Activated CD4-positive, CD25-positive, alpha-beta regulatory T cell (primary cell): ENCODE measurements at places on chromosomes 7 and 10.

DNA sequence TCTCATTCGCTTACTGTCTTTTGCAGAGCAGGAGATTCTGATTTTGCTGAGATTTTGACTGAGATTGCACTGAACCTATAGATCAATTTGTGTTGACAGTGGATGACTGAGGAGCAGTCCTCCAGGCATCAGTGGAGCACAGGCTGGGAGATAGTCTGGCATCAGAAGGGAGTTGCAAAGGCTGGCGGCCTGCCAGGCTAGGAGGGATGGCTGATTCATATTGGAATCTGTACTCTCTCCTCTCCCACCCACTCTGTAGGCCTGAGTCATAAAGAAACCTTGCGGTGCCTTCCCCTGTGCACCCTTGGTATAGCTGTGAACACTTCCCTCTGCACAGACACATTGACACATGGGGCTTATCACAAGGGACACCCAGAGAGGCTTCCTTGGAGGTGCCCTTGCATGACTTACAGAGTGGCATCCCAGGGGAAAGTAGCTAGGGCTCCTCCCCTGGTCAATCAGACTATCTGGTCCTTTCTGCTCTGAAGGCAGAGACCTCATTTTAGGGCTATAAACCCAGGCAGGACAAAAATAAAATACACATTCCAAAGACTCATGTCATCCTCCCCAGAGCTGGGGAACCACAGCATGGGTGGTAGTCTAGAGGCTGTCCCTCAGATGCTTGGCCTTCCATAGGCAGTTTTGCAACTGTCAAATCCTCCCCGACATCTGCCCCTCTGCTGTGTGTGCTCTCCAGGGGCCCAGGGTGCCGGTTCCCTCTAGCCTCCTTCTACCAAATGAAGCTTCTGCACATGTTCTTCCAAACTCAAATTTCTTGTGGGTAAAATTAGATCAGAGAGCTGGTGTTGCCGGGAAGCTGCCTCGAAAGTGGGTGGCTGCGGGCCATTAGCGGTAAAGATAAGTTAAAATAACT is 37.4 kb upstream of the EEPD1 start:
- DNase-seq: no peak

DNA sequence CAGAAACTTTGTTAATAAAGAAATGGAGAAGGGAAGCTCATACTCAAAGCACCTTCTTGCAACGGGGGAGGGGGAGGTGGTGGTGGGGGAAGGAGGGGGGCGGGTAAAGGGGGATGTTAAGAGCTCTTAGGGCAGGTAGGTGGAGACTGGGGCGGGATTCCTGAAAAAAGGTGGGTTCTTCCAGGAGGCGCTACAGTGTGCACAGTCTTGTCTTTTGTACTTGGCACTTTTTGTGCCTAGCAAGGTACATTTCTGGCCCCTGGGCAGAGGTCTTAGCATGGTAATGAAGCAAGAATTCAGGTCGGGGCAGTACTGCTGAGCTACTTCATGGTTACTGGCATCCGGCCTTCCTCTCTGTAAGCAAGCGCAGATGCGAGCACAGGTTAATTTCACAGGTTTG is 15.2 kb upstream of the LAMB4 start:
- no peak for DNase-seq

GRCh38 chr10:21749788-21750187 is 215.8 kb downstream of the MLLT10 start:
- no peak for DNase-seq

DNA sequence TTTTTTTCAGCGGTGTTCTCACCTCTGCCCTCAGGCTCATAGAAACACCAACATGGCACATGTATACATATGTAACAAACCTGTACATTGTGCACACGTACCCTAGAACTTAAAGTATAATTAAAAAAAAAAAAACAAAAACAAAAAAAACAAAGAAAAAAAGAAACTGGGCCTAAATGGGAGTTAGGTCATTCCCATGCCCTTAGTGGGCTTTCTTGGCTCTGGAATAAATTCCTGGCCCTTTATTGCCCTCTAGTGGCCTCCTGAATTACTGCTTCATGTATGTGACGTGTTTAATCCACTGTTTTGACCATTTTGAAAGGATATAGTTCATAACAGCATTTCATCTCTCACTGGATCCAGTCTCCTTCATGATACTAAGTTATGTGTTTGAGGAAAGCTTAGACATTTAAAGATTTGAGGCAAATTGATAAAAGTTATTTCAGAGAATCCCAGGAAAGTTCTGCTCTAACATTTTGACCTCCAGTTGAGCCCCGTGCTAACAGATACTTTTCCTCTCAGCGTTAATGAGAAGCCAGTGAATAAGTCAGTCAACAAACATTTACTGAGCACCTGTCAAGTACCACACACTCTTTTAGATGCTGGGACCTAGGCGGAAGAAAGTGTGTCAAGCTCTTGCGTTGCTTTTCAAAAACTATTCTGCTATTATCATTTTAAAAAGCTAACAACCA is 54.7 kb upstream of the SYPL1 start:
- peak; percentile 1 for DNase-seq

GRCh38 chr10:124703778-124704427 is 40.3 kb downstream of the FAM53B start:
- no peak for DNase-seq

DNA sequence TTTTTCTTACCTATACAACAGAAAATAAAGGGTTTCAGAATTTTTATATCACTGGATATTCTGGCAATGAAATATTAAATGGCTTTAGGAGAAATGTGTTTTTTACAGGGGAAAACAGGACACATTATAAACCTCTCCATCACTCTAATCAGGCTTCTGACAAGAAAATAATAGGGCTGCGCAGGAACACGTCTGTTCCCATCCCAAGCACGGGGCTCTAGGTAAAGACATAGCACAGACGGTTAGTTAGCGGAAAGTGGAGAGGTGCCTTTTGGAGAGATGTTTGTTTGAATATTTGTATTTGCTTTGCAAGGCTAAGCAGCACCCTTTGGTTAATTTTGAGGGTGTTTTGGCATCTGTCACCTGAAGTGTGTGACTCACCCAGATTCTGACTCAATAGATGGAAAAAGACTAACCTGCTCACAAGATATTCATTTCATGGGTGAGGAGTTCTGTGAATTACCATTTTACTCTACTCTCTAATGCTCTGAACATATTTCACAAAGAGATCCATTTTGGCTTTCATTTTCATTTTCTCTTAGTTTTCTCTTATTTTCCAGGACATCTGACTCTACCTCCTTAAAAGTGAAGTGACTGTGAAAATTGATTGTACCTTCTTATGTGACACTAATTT is 174.5 kb upstream of the AKR1E2 start:
- no peak for DNase-seq

- DNase-seq: no peak
Observed at GRCh38 chr7:140899883-140900282, 24.8 kb downstream of the BRAF start.

DNA sequence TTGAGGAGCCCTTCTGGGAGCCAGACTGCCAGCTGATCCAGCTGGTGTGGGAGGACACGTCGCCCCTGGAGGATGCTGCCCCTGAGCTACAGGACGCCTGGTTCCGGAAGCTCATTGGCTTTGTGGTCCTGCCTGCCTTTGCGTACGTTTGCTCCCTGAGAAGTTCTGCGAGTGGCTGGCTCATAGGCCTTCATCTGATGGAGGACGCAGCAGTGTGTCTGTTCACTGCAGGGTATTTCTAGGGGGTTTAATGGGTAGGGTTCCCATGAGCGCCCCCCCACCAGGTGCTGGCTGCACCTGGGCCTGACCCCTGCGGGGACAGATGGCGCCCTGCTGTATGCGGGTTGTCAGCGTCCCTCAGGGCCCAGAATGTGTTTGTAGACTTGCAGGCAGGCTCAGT is 5.0 kb downstream of the PAOX start:
- DNase-seq: no peak

DNA sequence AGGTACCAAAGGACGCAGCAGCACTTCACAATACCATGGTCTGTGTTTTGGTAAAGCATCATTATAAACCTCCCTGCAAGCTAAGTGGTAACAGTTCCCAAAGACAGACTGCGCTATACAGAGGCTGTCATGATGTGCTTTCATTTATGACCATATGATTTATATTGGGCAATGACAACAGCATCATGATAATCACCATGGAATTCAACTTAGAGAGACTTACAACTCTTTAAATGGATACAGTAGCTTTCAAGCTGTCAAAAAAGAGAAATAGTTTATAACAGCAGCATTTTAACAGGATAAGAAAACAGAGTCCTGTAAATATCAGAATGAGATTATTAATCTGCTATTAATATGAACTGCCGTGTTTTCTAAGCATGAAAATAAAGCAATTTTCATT is 341.7 kb downstream of the GPR37 start:
- DNase-seq: no peak

GRCh38 chr7:29926216-29926615 is 63.4 kb downstream of the SCRN1 start:
- no peak for DNase-seq

- DNase-seq: no peak
Observed at GRCh38 chr10:103653581-103654037, 160.1 kb downstream of the NEURL1 start.

- no peak for DNase-seq
Observed at GRCh38 chr10:102775935-102776669, 32.4 kb downstream of the WBP1L start.

GRCh38 chr10:115772606-115773005 is 500.4 kb downstream of the GFRA1 start:
- DNase-seq: no peak

DNA sequence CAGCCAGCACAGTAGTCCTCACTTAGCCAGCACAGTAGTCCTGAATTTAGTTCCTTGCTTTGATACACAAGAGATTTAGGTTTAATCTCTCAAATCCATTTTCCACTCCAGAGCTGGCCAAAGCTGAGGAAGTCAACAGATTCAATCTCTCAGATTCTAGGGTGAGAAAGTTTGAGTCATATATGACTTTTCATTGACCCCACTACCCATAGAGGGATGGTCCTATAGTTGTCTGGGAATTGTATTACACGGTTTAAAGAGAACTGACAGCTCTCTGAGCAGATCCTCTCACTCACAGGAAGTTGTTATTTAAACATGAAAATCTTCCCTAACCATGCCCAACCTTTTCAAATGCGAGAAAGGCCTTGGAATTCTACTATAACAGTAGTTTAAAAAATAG is 641.8 kb upstream of the SEMA3D start:
- no peak for DNase-seq

- no peak for DNase-seq
Observed at GRCh38 chr10:75033399-75034130, 77.9 kb upstream of the SAMD8 start.

GRCh38 chr7:97145068-97145467 is 27.6 kb downstream of the SDHAF3 start:
- no peak for DNase-seq

DNA sequence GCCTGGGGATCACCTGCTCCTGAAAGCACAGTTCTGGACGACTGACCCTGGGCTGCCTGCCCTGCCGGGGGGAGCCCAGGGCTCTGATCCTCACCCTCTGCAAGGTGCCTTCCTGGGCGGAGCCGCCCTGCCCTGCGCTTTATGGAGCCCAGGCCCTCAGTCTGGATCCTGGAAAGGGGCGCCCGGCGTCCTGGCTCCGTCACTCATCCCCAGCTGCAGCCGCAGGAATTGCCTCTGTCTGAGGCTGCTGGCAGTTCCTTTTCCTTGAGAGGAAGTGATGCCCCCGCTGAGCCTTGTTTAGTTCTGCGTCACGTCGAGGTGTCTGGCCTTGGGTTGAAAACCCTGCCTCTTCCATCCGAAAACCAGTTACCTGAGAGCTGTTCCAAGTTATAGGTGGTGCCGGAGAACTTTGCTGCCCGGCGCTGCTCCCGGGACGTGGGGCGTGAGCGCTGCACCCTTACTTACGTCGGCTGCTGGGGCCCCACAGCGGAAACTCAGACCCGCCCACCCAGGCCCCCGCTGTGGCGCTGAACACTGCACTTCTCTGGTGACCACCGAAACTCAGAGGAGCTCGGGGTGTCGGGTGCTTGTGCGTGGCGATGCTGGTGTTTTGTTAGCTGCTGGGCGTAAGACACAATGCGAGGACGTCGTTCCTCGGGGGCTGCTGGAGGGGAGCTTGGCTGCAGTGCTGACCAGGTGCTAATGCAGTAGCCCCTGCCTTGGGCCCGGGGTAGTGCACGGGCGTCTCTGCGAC is 5.4 kb downstream of the MAFK start:
- DNase-seq: no peak
